T-helper 17 cell (primary cell): ENCODE measurements at places on chromosomes 7 and 10.

DNA sequence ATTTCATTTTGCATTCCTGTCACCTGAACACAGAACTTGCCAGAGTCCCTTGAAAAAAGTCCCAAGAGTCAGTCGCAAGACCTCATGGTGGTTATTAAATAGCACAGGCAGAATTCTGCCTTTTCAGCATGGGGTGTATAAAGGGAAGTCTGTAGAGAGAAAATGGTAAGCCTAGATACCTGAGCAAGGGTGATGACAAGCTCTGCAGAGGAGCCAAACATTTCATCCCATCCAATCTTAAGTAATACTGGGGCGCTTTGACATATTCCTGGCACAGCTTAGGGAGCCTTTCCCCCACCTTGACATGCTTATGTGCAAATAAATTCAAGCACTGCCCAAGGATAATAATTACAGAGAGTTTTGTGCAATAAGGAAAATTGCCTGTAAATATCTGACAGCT is 213.0 kb downstream of the INHBA start:
- no peak for DNase-seq

GRCh38 chr10:22345301-22346095 is at the start of gene SPAG6:
Gene SPAG6 (plus strand): TSS chr10:22345496. CDS start chr10:22345612, 116 bp downstream.
- DNase-seq, result no peak

DNA sequence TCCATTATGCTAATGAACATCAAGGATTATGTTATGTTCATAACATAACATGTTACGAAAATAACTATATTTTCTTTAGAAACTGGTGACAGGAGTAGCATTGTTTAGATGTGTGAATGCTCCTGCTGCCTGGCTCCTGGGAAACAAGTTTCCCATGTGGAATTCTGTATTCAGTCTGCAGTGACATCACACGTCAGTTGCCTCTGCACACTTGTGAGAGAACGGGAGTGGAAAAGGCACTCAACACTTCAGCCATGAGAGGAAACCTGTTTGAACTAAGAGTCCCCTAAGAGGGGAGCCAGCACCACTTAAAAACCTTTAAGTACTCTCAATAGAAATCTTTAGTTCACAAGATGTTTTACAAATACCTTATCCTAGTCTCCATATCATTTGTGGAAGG is 140.3 kb upstream of the FAM20C start:
- DNase-seq, result no peak

GRCh38 chr10:104641187-104641936 is at the start of gene SORCS3:
Gene SORCS3 (plus strand): TSS chr10:104641290.
- DNase-seq, result no peak

- DNase-seq, result no peak
Measured at GRCh38 chr10:73044378-73045285, 52.0 kb downstream of the P4HA1 start.

DNA sequence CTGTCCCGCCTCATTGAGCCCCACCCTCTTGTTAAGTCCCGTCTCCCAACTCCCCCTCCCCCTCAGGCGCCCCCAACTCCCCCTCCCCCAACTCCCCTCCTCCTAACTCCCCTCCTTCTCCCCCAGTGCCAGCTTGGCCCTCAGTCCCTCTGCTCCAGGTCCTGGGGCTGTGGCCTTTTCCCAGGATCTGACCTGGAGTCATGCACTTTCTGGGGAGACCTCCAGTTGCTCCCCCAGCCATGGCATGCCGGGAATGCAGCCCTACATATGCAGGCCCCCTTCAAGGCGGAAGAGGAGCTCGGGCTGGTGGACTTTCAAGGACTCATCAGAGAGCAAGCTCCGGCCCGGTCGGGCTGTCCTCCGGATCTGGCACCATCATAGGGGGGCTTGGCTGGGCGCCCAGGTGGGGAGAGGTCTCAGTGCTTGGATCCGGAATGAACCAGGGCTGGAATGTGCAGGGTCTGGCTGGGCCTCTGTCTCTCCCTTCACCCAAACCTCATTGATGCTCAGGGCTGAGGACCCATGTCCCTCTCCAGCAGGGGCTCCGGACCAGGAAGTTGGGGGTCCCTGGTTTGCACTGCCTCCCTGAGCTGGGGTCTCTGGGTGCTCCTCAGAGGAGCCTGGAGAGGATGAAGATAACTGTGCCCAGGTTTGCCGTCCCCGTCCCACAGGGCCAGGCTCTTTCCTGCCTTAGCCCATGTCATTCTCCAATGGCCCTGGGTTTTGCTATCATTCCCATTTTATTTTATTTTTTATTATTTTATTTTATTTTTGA is 41.1 kb downstream of the TMEM270 start:
- no peak for DNase-seq

- DNase-seq, result no peak
Measured at GRCh38 chr10:16832351-16833080, 15.3 kb upstream of the RSU1 start.

DNA sequence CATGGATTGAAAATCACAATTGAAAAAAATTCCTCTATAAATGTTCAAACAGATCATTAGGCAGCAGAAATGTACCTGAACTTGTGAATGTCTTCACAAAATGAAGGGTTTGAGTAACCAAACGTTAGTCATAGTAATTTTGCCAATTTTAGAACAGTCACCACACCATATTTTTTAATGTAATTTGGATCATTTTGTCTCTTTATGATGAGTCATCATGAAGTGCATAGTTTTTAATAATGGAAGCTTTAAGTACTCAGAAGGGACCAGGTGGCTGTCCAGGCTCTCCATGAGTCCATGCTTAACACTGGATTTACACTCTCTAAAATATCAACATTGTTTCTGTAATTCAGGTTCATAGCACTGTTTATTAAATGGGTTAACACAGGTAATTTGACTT is 219.2 kb downstream of the ETV1 start:
- DNase-seq, result no peak

GRCh38 chr10:4398602-4399001 is 427.4 kb upstream of the AKR1E2 start:
- DNase-seq, result no peak

DNA sequence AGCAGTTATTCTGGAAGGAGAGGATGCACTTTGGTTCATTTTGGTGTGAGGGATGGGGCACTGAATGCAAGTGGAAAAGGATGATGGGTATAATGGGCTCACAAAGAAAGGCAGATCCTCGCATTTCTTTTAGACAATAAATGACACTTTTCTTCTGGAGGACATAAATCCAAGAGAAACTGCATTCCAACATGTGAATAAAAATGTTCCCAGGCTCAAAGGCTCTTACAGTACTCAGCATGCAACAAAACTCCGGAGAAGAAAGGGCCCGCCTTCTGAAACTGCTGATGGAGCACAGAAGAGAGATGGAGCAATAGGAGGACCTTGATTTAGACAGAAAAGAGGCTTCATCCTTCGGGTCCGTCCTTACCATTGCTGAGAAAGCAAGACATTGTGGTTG is 538.2 kb upstream of the DPP6 start:
- DNase-seq, result no peak

- no peak for DNase-seq
Measured at GRCh38 chr10:116719804-116720203, 22.6 kb downstream of the HSPA12A start.

DNA sequence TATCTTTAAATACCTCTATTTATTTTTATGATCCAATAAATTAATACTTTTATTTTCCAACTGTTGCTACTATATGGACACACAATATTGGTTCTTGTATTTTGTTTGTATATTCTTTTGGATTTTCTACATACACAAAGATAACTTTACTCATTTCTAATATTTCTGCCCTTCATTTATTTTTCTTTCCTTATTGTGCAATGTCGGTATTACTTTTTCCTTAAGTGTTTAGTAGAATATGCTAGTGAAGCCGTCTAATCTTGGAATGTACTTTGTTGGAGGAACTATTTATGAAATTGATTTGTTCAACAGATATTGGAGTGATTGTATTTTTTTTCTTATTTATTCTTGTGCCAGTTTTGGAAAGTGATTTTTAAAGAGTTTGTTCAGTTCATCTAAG is 94.0 kb downstream of the ORC5 start:
- no peak for DNase-seq

DNA sequence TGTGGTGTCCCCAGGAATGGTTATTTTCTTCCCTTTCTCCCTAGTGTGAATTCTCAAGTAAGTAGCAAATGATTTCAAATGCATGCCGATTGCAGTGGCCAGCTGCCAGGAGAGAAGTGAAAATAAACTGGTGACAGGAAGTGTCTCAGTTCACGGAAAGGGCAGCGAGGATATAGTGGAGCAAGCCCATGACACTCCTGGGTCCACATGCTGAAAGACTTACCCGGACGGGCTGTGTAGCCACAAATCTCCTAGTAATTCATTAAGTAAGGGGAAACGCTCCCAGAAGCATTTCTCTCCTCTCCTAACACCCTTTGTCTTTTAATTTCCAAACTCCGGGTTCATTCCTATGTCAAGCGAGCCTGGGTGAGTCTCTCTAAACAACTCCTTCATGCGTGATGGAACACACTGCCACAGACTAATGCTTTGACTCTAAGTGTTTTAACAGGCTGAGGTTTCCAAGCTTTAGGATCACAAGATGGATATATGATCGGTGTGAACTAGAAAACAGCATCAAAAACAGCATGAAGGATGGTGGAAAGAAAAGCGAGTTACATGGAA is 125.6 kb downstream of the CYP26A1 start:
- DNase-seq, result no peak

DNA sequence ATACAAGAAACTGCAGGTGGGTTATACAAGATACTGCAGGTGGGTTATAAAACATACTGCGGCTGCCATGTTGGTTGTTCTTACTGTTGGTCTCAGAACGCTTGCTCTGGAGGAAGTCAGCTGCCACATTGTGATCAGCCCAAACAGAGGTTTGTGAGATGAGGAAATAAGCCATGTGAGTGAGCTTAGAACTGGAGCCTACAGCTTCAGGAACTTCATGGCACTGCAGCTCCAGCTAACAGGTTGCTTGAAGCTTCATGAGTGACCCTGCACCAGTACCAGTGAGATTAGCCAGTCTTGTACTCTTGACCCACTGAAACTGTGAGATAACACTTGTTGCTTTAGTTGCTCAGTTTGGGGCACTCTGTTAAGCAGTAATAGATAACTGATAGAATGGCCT is 74.5 kb upstream of the PRKCQ start:
- DNase-seq, result no peak

DNA sequence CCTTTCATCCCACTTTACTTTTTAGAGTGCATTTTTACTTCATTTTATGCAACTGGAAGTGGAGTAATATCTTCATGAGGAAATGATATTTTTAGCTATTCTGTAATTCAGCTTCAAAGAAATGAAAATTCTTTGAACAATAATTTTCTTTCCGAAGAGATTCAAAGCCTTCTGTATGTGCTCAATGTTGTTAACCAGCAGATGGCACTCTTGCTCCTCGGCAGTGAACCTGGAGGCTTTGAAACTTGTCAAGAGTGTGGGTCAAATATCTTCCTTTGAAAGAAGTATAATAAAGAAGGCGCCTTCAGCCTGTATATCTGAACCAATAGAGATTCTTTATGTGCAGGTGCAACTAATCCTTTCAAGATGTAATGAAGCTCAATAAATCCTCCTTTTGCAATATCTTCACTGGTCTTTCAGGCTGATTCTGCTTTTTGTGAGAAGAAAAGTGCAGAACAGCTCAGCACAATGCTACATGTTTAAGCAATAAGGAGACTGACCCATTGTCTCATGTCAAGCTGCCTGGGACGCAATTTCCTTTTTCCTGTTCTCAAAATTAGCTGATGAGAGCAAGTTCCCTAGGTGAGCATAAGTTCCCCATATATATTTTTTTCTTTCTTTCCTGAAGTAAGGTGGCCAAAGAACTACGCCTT is 258.4 kb downstream of the SEMA3A start:
- no peak for DNase-seq

- no peak for DNase-seq
Measured at GRCh38 chr7:99768471-99768870, 15.5 kb downstream of the CYP3A4 start.

GRCh38 chr10:131975003-131975402 is 6.7 kb downstream of the BNIP3 start:
- DNase-seq, result no peak

GRCh38 chr7:137687556-137688265 is 159.1 kb downstream of the DGKI start:
- no peak for DNase-seq

GRCh38 chr10:121926671-121927317 is 1.0 kb downstream of the ATE1 start:
- DNase-seq, result no peak

GRCh38 chr7:1013581-1013980 is 30.6 kb downstream of the CYP2W1 start:
- no peak for DNase-seq

GRCh38 chr7:48183370-48183743 is 12.1 kb downstream of the ABCA13 start:
- DNase-seq, result no peak

DNA sequence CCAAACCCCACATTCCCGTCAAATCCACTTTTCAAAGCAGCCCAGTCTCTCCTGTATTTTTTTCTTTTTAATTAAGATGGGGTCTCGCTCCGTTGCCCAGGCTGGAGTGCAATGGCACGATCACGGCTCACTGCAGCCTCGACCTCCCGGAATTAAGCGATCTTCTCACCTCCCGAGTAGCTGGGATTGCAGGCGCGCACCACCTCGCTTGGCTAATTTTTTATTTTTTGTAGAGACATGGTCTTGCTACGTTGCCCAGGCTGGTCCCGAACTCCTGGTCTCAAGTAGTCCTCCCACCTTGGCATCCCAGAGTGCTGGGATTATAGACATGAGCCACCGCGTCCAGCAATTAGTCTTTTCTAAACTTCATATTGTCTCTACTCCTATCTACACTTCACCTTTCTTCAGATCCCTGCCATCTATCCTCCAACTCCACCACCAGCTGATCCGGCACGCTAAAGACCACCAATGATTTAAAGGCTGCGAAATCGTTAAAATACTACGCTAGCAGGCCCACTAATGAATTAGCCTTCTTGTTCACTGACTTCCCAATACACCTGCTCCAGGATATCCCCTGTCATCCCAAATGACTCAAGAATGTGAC is 525 bp upstream of the CHUK start:
- no peak for DNase-seq

DNA sequence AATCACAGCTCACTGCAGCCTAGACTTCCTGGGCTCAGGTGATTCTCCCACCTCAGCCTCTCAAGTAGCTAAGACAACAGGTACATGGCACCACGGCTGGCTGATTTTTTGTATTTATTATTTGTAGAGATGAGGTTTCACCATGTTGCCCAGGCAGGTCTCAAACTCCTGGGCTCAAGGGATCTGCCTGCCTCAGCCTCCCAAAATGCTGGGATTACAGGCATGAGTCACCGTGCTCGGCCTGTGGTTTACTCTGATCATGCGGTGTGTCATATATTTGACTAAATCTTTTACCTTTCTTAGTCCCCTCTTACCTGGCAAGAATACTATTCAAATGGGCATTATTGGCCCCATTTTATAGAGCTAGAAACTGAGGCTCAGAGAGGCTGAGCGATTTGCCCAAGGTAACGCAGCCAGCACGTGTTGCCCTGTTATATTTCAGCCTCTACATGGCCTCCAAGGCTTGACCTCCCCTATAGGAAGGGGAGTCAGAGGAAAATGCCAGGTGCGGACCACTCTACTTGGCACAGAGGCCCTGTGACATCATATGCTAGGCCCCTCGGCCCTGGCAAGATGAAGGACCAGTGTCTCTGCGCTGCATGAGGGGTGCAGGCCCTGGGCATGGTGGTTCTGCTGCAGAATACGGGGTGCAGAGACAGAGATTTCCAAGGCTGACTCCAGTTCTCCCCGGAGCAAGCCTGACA is 8.2 kb downstream of the ZCCHC24 start:
- DNase-seq, result no peak
